Dermis blood vessel endothelial cell (primary cell): ENCODE measurements at places on chromosomes 6 and 20. TPM values are rescaled to one million over a fixed set of nuclear protein-coding genes. Genes with fewer than 3 reads are reported as not detected.

DNA sequence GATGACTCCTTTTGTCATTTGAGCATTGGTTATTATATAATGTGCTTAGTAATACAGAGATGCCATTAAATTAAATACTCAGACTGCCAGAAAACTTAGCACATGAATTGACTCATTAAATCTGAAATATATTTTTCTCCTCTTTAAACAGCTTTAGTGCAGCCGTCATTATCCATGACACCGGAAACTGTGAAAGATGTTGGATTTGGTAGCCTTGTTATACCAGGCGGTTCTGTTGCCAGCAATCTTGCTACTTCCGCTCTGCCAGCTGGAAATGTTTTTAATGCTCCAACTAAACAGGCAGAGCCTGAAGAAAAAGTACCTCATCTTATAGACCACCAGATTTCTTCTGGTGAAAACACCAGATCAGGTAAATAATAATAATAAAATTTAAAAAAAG lies 97.6 kb downstream of the SCAF8 start:
- DNase-seq = no peak

DNA sequence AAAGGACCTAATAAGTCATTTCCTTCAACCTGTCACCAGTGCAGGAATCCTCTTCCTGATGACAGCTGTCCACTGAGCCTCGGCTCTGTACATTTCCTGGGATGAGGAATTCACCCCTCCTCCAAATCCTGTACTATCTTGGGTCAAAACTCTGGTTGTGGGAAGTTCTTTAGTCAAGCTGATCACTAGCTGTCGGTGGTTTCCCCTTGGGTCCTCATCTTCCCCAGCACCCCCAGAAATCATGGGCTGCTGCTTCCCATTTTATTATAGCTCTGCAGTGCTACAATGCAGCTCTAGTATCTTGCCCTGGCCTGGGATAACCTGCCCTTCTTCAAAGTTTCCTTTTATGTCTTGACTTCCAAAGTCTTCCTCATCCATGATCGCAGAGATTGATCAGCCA lies 14.6 kb upstream of the ADA start:
- DNase-seq = no peak

GRCh38 chr20:15561707-15562404 lies 1011.4 kb downstream of the KIF16B start:
- no peak for DNase-seq

DNA sequence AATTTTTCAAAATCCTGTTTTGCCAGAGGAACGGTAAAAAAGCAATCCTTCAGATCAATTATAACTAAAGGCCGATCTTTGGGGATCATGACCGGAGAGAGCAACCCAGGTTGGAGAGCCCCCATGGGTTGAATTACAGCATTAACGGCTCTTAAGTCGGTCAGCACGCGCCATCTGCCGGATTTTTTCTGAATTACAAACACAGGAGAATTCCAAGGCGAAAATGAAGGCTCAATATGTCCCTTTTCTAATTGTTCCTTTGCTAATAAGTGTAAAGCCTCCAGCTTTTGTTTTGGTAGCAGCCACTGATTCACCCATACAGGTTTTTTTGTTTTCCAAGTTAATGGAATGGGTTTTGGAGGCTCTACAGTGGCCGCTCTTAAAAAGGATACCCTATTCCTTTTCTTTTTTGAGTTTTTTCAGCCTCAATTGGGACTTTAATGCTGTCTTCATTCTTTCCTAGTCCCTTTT lies 16.9 kb upstream of the PTCRA start:
- DNase-seq = peak; percentile 83

GRCh38 chr20:55678126-55678525 lies 327.2 kb downstream of the CBLN4 start:
- no peak for DNase-seq

FAXC gene
- 0.34 and 0.56 TPM in 2 replicates for total RNA-seq

- DNase-seq = no peak
Measured at GRCh38 chr6:108210556-108210955, 44.7 kb downstream of the NR2E1 start.

ELOVL4 gene
- 0.37 and 0.51 TPM in 2 replicates for total RNA-seq

DNA sequence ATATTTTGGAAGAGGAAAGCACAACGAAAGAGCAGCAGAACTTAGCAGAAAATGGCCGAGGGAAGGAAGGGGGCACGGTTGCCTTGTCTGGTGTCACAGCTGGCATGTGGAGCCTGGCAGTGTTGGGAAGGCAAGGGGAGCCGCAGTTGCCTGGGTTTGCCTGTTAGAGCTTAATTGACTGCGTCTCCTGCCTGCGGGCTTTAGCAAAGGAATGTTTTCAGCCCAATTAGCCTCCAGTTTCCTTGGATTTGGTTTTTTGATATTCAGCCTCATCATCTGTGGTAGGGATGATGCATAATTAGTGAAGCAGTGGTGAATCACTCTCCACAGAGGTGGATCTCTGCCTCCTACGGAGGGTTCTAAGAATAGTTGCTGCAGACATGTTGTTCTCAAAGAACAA lies 832.6 kb downstream of the QKI start:
- DNase-seq = no peak

- DNase-seq = no peak
Measured at GRCh38 chr6:106512968-106513574, 116.2 kb downstream of the RTN4IP1 start.

DNA sequence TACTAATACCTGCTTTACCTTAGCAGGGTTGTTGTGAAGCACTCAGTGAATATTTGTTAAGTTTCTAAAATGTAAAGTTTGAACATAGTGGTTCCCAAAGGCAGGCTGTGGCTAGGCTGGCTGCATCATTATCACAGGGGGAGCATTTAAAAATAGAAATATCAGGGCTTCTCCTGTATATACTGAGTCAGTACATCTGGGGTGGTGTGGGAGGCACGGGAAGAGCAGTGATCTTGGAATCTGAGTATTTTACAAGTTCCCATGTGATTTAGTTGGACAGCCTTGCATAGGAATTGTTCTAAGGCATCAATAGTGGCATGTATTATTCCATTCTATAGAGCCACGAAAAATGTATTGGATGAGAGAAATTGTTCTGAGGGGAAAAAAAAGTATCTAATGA lies 8.0 kb downstream of the CDC5L start:
- no peak for DNase-seq

GRCh38 chr6:133892813-133893691 lies 4.1 kb downstream of the TCF21 start:
- no peak for DNase-seq

GRCh38 chr20:22688485-22688884 lies 104.1 kb upstream of the FOXA2 start:
- no peak for DNase-seq

GRCh38 chr6:36127462-36128016 lies 2.8 kb upstream of the MAPK13 start:
- DNase-seq = peak; percentile 91

DNA sequence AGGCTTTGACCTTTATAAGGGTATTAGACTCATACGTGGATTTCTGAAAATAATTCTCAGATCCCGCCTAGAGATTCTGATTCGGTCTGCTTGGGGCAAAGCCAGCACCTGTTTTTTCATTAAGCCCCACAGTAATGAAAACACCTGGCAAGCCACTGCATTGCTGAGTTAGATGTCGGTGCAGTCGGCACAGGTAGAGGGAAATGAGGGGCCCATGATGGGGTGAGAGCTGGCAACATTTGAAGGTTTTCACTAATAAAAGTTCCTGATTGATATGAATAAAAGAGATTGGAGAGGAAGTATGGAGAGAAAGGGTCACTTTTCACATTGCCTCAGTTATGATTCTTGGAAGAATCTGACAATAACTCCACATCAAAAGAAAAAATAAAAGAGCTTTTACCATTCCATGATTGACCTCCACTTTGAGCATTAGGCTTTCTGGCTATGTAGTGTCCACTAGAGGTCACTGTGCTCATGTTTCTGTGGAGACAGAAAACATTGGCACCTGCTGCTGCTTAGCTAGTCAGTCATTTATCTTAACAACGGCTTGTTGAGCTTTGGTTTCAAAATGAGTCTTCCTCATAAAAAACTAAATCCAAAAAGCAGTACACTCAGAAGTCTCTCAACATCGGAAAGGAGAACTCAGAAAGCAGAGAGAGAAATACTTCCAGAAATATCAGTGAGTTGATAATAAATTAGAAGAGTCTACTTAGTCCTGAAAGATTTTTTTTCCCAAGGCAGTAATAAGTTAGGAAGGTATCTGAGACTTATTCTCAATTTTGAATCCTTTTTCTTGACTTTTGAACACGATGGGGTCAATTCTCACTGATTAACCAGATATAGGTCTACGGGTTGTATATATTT lies 53.3 kb upstream of the KLHL31 start:
- DNase-seq = peak; percentile 87

OR2B2 gene
- not detected in 2 replicates for total RNA-seq

DNA sequence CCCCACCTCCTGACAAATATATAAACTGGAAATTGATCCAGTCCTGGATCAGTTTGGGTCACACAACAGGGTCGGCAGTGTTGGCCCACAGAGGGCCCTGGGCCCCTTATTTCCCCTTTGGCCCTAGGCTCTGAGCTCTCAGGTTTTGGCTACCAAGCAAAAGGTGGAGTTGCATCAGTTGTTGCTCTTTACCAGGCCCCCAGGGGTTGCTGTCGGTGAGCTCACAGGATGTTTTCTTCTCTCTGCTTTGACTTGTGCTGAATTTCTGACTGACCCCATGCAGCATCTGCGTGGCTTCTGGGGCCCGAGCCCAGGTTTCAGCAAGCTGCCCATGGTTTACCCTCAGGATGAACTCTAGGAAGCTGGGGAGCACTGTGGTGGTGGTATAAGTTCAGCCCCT lies 44.6 kb downstream of the PPARD start:
- peak; percentile 21 for DNase-seq

DNA sequence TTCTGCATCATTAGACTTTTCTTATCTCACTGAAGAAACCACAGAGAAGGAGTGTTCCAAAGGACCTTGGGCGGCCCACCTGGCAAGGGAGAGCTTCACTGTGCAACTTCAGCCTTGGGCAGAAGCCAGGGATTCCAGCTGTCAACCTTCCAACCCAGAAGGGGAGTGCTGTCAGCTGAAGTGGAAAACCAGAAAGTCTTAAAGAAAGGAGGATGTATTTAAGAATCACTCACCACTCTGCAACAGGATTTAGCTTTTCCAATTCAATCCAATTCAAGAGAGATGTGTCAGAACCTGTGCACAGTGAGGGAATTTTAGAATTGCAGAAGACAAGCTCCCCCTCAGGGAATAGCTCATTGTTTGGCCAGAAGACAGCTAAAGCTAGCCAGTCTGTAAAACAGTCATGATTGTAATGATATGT lies 553.7 kb downstream of the CD83 start:
- DNase-seq = no peak

GRCh38 chr6:18976091-18976490 lies 588.9 kb downstream of the RNF144B start:
- no peak for DNase-seq

LTA gene
- not detected in 2 replicates for total RNA-seq

- DNase-seq = no peak
Measured at GRCh38 chr6:111515259-111515658, 32.2 kb upstream of the REV3L start.

DNA sequence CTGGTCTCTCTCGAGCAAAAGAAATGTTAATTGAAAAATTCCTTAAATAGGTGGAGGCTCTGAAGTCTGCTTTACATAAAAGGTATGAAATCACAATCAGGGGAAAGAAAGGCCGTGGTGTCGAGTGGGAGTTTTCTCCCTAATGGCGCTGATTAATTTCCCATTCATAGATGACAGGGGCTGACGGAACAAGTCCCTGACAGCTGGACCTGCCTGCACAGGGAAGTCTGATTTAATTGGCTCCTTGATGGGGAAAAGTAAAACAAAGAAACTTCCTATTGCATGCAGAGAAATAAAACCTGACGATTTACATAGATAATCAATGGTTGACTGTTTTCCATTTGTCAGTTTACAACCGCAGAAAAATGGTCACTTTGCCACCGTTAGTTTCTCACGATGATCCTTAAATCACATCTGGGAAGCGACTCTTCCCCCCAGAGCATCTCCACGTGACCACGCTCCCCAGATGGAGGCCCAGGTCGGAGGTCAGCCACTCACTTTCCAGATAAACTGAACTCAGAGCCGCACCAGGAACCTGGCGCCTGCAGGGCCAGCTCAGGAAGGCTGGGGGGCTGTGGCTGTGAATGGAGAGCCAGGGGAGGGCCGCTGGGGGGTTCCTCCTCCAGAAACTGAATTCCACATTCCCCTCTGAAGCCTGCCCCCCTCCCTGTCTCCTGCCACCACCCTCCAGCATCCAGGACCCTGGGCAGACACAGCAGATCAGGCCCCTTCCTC lies 55.3 kb downstream of the DLL1 start:
- no peak for DNase-seq

DNA sequence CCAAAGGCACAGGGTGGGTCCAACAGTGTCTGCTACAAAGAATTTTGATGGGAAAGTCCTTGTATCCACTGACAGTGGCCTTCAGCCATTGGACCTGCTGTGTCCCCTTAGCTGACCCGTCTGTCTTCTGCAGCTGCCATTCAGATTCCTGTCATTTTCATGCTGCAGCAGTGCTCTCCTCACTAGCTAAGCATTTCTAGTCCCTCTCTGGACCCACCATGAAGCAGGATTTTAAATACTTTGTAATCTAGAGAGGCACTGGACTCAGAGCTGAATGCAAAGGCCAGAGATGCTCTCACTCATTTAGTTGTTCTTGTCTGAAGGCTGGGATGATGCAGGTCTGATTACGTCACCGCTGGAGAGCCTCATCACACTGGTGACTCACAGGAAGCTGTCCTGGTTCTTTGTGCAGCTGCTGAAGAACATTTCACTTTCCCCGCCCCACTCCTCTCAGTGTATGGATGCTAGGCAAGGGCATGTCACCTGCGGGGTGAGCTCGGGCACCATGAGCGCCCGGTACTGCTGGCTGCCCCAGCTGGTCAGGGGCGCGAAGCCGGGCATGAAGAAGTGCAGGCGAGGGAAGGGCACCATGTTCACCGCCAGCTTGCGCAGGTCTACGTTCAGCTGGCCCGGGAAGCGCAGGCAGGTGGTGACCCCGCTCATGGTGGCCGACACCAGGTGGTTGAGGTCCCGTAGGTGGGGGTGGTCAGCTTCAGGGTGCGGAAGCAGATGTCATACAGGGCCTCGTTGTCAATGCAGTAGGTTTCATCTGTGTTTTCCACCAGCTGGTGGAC lies 19.4 kb upstream of the TUBB2A start:
- DNase-seq = peak; percentile 93

DNA sequence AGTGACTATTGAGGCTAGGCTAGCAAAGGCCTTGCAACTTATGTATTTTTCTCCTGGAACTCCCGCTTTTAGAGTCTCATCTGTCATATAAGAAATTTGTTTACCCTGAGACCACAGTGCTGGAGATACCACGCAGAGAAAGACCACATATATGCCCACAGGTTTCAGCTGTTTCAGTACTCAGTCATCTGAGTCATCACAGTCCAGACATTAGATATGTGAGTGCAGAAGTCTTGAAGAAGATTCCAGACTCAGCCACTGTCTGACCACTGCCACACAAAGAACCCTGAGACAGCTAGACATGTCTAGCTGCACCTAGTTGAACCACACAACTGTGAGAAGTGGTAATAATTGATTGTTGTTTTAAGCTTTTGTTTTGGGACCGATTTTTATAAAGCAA lies 648.3 kb downstream of the EPM2A start:
- no peak for DNase-seq

LPA gene
- total RNA-seq = not detected in 2 replicates
